SK-N-SH treated with all-trans-retinoic acid at 6 μM for 48 hours (cell line): ENCODE measurements at places on chromosomes 2 and 18.

DNA sequence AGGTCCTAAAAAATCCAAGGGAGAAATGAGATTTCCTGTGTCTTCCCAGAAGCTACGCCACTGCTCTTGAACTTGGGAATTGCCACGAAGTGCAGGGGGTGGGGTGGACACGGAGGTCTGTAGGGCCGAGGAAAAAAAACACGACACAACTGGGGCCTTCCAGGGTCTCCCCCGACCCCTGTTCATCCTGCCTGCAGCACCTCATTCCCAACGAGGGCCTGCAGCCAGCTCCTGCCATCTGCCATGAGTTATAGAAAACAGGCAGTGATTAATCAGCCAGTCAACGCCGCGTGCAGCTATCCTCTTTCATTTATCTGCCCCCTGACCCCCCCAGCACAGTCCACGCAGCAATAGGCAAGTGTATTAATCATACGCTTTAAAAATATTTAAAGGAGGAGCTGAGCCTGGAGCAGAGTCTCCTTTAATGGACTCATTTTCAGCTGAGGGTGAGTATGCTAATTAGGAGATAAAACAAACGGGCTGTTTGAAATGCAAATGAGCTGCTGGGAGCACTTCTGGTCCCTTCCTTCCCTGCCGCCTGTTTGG lies 209.9 kb downstream of the TFCP2L1 start:
- ATAC-seq, result peak; percentile 70

GRCh38 chr2:66569321-66569851 lies 134.5 kb downstream of the MEIS1 start:
- peak; percentile 43; the same call in 2 of the 3 replicates for ATAC-seq

GRCh38 chr2:8496617-8497016 lies 185.2 kb upstream of the ID2 start:
- ATAC-seq, result no peak

DNA sequence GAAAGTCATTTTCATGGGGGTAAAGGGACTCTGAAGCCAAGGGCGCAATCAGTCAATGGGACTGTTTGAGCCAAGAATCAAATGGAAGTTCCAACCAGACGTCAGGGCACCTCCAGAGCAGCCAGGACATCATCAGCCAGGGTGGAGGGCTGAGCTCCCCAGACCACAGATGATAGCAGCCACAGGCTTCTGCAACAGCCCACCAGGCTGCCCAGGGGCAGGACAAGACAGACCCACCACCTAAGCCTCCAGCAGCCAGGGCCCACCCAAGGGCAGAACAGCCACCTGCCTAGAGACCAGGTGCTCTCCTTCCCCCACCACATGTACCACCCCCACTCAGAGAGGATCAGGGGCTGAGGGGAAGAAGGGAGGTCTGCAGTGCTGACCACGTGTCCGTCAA lies 53.8 kb upstream of the SLC66A3 start:
- no peak for ATAC-seq

DNA sequence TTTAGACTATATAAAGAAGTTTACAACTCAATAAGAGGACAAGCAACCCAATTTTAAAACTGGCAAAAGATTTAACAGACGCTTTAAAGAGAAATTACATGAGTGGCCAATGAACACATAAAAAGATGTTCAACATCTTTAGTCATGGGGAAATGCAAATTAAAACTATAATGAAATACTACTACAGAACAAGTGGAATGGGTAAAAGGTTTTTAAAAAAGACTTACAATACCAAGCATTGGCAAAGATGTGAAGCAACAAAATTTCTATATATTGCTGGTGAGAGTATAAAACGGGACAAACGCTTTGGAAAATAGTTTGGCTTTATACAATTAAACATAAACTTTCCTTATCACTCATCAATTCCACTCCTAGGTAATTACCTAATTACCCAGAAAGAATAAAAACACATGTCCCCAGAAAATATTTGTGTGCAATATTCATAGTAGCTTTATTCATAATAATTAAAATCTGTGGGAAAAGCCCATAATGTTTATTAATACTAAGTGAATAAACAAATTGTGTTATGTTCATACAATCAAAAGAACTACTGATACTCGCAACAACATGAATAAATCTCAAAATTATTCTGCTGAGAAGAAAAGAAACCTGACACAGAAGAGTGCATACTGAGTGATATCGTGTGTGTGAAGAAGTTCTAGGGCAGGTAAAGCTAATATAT lies 76.7 kb upstream of the MYCN start:
- ATAC-seq, result no peak

GRCh38 chr2:120442541-120442922 lies 96.6 kb downstream of the INHBB start:
- ATAC-seq, result no peak

- no peak for ATAC-seq
These were observed 111.3 kb downstream of the PTPRM start for GRCh38 chr18:7678389-7678788.

DNA sequence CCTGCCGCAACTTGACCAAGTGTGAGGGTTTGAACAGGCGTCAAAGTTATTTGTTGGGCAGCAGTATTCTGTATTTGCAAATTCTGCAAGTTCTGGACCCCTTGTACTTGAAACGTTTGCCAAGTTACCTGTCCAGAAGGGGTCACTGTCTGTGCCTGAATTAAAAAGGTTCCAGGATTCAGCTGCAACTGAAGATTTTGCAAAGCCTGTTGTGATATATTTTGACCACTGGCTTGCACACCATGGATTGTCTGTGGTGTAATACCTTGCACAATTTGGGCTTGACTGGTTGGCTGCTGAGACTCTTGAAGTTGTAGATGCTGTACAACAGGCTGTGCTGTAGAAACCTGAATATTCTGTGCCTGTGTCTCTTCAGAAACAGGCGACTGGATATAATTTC lies 10.2 kb downstream of the SP3 start:
- ATAC-seq, result no peak

GRCh38 chr18:56615738-56616520 lies 22.5 kb downstream of the TXNL1 start:
- ATAC-seq, result no peak

- peak; percentile 86 for ATAC-seq
These were observed 16.5 kb upstream of the ACSL3 start for GRCh38 chr2:222844323-222844722.

DNA sequence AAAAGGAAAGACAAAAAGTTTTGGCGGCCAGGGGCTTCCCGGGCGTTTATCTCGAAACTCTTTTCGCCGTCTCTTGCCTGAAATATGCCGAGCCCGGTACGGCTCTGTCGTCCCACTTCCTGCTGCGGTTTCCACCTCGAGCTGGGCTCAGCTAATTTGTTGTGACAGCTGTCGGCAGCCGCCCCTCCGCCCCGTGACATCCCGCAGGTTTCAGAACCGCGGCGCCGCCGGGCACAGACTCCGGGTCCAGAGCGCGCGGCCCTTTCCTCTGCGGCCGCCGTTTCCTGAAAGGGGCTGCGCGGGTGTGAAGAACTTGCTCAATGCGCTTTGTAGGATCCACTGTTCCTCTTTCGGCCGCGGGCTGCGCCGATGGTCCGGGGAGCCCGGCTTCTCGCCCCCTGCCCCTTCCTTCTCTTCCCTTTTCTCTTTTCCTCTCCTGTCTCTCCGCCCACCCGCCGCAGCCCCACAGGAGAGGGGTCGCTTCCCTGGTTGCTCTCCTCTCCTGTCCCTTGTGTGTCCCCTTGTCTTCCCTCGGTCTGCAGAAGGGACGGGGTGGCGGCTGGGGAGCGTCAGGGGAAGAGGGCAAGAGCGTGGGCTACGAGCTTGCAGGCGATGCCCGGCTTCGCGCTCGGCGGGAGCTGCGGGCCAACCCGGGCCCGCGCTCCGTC lies 648 bp downstream of the ARID5A start:
- peak; percentile 42 for ATAC-seq

- ATAC-seq, result no peak
These were observed 318.9 kb upstream of the HS6ST1 start for GRCh38 chr2:128637481-128638155.

DNA sequence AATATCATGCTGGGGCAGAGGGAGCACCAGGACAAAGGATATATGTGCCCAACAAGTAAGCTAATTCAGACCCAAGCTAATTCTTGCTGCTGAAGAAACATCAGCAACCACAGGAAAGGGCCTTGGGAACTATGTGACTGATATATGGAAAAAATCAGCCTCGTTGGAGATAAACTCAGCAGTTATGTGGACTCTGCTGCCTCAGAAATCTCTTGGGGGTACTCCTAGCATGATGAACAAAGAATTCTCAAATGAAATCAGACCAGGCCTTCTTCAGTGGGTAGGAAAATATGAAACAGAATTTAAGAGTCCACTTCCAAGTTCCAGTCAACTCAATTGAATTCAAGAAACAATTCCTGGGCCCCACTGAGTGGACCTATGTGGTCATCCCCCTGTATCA lies 367.9 kb downstream of the TNS1 start:
- ATAC-seq, result no peak

DNA sequence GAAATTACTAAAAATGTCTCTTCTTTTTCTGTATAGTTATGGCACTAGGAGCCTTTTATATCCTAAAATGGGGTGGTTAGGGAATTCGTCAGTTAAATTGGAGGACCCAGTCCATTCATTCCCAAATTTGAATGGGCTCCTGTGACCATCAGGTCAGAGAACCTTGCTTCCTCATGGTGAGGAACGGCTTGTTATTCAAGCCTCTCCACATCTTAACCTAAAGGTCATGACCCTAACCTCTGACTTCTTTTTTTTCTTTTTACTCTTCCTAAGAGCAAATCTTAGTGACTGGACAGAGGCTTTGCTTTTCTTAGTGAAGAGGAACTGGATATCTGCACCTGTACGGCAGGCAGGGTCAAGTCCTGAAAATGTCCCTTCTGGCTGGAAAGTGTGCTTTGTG lies 53.1 kb downstream of the GREB1L start:
- no peak for ATAC-seq

GRCh38 chr2:214593727-214594126 lies 182.9 kb downstream of the VWC2L start:
- no peak for ATAC-seq

- peak; percentile 61 for ATAC-seq
These were observed 972 bp upstream of the DLX2 start for GRCh38 chr2:172103471-172104272.

DNA sequence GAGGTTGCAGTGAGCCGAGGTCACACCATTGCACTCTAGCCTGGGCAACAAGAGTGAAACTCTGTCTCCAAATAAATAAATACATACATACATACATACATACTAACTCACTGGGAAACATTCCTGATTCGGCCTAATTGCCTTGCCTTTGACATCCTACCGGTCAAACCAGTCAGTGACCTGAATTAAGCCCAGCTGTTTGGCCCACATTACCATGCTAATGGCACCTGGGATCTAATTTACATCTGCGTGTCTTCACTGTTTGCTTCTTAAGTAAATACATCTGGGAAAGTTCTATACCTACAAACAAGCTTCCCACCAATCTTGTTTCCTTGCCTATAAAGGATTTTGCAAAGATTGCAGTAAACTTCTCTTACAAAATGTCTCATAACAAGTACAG lies 230.2 kb upstream of the ZC3H15 start:
- ATAC-seq, result no peak

- ATAC-seq, result no peak
These were observed 3.2 kb downstream of the STK25 start for GRCh38 chr2:241505086-241505780.

DNA sequence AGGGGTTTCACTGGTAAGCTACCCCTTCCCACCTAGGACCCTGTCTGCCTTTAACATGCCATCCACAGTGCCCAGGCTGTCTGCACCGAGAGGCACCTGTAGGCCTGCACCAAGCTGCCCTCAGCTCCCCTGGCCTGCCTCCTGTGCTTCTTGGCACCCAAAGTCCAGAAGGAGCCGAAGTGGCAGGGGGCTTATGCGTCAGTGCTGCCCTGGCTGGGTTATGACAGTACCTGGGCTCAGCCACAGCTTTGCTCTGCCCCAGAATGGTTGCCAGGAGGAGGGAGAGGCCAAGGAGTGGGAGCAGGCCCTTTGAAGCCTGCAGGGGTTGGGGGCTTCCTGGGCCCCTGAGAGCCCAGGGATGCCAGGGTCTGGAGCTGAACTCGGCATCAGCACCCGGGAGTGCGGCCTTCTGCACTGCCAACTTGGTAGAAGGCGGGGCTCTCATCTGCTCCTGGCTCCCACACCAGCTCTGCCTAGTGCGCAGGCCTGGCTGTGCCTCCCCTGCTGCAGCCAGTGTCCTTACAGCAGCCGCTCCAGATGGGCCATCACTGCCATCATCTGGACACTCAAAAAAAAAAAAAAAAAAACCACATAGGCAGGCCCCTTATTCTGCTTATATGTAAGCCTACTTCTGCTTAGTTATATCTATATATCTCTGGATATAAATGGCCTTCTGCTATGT lies 155.4 kb downstream of the THSD7B start:
- peak; percentile 61; the same call in 1 of the 3 replicates for ATAC-seq

DNA sequence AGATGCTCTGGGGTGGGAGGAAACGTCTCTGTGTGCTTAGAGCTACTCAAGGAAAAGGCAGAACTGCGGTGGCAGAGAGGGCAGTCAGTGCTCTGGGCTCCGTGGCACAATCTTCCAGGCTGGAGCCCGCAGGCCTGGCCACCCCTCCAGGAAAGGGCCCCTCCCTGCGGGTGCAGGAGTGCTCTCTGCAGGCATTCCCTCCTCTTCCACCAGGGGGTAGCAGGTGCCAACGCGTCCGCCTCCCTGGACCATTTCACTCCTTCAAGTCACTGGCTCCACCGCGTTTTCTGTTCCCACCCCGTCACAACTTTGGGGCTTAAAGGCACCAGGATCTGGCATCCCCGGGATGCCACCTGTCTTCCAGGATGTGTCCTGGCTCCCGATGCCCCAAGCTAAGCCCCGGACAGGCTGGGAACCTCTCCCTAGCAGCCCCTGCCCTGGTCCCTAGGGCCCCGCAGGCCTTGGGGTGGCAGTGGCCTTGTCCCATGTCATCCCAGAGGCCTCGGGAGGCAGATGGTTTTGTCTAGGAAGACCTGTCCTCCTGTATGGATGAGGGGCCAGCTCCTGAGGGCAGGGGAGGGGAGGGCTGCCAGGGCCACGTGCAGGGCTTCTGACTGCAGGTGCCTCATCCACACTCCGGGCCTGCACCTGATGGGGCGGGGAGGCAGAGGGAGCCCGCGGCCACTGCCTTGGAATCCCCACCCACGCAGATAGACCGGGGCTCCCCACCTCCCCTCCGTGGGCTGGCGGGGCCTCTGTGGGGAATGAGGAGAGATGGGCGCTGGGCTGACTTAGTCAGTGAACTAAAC lies 26.4 kb downstream of the KCNIP3 start:
- peak; percentile 79 for ATAC-seq

DNA sequence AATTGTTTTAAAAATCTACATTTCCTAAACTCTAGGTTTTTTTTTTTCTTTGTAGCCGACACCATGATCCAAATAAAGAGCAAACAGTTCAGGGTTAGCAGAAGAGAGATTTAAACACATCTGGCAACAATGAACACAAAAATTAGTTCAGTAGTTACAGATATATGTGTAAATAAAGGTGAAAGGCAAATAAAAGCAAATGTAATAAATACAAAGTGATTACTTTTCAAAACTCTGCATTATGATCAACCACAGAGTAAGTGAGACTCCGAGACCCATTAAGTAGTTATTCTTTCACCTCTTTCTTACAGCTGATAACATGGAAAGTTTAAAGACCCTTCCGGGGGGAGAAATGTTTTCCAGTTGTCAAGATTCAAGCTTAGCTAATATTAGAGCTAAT lies 716 bp downstream of the CALCRL start:
- no peak for ATAC-seq
